ENCODE measurements at places on chromosomes 2 and 18.

GRCh38 chr18:13261661-13262357, 43.2 kb downstream of the LDLRAD4 start:
- no peak for DNase-seq

- peak; percentile 75 for DNase-seq
Observed at GRCh38 chr2:3738454-3738853, 35.1 kb downstream of the DCDC2C start.

DNA sequence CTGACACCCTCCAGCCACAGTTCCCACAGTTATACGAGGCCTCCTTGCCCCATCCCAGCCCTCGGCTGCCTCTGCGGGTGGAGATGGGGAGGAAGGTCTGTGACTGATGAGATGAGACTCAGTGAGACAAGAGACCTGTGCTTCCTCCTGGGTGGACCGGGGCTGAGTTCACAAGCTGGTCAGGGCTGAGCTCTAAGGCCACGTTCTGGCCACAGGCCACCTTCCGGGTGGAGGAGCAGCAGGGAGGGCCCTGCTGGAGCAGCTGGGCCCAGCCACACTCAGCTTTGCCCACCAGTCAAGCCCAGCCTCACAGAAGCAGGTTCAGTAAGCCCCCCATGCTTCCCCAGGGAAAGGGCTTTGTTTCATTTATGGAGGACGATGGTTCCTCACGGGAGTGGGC, 214.7 kb downstream of the ANKRD30B start:
- no peak for DNase-seq

DNA sequence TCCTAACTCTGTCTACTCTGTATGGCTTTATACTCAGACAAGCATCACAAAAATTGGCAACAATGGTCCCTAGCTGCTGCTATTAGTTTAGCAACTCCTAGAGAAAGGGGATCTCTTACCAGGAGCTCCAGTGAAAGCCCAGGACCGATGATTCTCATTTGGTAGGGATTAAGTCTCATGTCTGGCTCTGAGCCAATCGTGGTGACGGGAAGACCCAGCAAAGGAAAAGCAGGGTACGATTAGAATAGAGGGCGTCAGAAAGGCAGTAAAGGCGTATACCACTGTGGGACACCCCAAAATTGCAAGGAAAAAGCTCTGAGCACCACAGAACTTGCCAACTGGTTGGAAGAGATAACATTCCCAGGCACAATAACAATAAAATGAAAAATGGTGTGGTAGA, 129.5 kb downstream of the MTCL1 start:
- no peak for DNase-seq

DNA sequence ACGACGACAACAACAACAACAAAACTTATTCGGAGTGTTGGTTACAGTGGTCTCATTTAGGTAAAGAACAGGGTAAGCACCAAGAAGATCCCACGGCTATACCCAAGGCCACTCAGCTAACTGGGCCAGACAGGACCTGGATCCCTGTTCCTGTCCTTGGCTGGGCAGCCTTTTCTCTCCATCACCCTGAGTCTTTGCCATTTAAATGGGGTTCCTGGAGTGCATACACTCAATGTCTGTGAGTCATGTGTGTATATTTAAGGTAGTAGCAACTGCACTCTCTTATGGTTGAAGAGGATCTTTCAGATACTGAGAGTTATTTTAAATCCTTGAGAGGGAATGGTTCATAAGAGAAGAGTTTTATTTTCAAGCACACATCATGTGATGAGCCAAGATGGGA, 35.3 kb downstream of the ADCYAP1 start:
- no peak for DNase-seq

DNA sequence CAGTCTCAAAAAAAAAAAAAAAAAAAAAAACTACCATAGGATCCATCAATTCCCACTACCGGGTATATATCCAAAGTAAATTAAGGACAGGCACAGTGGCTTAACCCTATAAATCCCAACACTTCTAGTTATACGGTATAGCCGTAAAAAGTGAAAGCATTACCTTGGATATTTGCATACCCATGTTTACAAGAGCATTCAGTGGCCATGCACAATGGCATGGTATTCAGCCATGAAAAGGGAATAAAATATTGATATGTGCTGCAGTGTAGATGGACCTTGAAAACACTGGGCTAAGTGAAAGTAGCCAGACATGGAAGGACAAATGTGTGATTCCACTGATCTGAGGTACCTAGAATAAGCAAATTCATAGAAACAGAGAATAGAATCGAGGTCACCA, 111.8 kb upstream of the CAB39 start:
- DNase-seq = no peak

DNA sequence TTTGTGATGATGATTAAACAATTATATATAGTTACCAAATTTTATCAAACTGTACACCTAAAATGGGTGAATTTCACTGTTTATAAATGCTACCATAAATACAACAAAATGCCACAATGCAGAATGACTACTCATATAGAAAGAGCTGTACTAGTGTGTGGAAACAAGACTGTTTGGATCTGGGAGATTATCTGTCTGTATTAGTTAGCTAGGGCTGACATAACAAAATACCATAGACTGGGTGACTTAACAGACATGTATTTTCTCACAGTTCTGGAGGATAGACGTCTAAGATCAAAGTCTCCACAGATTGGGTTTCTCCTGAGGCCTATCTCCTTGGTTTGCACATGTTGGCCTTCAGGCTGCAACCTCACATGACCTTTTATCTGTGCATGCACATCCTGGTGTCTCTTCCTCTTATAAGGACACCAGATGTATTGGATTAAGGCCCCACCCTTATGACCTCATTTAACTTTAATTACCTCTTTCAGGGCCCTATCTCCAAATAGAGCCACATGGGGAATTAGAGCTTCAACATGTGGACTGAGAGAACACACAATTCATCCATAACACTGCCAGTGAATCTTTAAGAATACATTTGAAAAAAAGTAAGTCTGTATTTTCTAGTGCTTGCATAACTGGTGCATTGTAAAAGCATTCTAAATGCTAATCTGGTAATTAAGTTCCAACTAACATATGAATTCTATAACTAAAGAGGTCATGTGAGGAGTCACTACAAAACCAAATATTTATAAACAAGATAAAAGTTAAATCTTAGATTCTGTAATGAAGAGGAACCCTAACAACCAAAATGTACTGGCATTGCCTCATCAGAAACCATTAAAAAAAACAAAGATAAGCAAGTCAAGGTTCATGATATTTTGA, 699.6 kb downstream of the NYAP2 start:
- DNase-seq = no peak

GRCh38 chr2:26786207-26787028, 562 bp downstream of the CENPA start:
- DNase-seq = peak; percentile 73

GRCh38 chr2:219737270-219737691, 109.9 kb downstream of the SLC4A3 start:
- DNase-seq = peak; percentile 63
